ENCODE measurements at places on chromosomes 7 and 10. TPM values are rescaled to one million over a fixed set of nuclear protein-coding genes. Genes with fewer than 3 reads are reported as not detected.

Gene TRPV5
- not detected for total RNA-seq

Gene TUBAL3
- 0.11 TPM for total RNA-seq

Gene SEMA3A
- 0.92 TPM for total RNA-seq

Gene NEUROD6
- total RNA-seq: not detected

Gene COL17A1
- total RNA-seq: 2.2 TPM

Gene BEND7
- 13.9 TPM for total RNA-seq

Gene FOXI2
- total RNA-seq: not detected

Gene CABCOCO1
- total RNA-seq: not detected

Gene SP8
- total RNA-seq: not detected

Gene GRM3
- total RNA-seq: not detected

Gene SLC18A2
- total RNA-seq: 0.04 TPM

Gene GPR26
- not detected for total RNA-seq

Gene KCNH2
- 0.07 TPM for total RNA-seq

Gene MMD2
- not detected for total RNA-seq
